GM10248 (cell line): ENCODE measurements at places on chromosomes 3 and 15.

DNA sequence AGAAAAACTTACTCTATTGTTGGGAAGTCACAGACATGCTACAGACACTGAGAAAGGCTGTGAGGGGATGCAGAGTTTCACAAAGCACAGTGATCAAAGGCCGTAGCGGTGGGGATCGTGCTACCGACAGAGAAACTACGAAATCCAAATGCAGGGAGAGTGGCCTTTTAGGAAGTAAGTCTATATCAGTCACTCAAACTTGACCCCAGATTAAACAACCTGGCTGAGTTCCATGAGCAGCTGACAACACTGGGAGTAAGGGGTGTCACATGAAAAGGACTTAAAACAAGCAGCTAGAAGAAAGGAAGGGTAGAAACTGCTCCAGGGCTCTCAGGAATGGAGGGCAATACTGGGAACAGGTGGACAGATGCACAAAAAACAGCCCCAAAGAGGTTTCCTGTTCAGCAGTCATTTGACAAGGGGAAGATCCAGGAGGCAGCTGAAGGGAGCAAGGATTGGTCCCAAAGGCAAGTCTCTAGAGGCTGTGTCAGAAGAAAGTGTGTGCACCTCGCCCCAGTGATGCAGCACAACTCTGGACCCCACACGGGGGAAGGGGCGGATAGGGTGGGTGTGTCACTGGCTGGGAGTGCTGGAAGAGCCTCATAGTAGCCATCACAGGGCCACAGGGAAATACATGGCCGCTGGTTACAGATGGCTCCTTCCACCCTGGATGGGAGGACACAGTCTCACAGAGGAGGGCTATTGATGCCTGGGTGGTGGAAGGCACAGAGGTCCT lies 20.3 kb upstream of the HDAC11 start:
- DNase-seq, result no peak

DNA sequence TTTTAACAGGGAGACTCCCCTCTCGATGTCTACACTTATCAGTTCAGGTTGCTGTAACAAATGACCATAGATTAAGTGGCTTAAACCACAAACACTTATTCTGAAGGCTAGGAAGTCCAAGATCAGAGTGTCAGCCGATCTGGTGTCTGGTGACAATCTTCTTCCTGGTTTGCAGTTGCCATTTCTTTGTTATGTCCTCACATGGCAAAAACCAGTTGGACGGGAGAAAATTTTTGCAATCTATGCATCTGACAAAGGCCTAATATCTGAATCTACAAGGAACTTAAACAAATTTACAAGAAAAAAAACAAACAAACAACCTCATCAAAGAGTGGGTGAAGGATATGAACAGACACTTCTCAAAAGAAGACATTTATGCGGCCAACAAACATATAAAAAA lies 116.9 kb upstream of the FOXB1 start:
- DNase-seq, result no peak

DNA sequence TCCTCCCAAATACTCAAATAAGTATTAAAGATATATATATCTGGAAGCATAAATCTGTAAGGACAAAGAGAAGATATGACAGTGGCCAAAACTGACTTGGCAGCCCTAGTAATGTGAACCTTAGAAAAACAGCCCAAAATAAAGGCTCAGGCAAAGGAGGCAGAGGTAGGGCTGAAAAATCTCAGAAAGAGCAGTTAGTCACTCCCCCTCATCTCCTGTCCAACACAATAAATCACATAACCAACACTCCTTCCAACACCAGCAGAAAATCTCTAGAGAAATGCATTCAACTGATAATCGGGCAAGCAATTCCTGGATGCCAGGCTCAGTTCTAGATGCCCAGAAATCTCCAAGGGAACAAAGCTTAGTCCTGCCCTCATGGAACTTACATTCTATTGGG lies 22.1 kb upstream of the CHRM5 start:
- no peak for DNase-seq

DNA sequence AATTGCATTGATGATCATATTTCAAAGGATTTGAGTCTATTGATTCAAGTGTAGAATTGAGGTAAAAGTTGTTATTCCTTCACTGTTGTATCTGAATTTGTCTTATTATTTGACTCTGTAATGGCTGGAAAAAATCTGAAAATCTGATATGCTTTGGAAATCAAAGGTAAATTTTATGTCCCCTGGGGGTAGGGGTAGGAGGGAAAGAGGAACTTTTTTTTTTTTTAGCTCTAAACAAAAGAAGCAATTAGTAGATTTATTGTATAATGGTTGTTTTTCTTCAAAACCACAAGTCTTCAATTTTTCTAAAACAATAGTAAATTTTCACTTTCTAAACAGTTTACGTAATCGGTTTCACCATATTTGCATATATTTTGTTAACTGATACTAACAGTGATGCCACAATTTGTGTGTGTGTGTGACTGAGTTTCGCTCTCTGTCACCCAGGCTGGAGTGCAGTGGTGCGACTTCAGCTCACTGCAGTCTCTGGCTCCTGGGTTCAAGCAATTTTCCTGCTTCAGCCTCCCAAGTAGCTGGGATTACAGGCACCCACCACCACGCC lies 91.7 kb upstream of the GOLGA6L4 start:
- DNase-seq, result peak; percentile 14

- DNase-seq, result no peak
These were observed 258.8 kb upstream of the PDZRN3 start for GRCh38 chr3:73883497-73883896.

DNA sequence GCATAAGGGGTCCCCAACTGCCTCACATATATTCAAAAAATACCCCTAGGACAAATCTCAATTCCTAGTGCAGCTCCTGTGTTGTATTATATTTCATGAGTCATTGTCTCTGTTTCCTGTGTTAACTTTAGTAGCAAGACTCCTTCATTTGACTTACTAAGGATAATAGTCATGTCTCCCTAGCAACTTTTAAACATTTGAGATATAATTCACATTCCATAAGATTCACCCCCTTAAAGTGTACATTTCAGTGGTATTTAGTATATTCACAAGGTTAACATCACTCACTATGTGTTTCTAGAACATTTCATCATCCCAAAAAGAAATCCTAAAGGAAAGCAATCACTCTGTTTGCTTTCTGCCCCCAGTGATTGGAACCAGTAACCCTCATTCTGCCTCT lies 121.3 kb upstream of the WNT7A start:
- DNase-seq, result no peak
